Stimulated activated CD8-positive, alpha-beta memory T cell treated with anti-CD3 and anti-CD28 coated beads, Interleukin-7, amount 100 ng/mL, for 1 hour (primary cell): ENCODE measurements at places on chromosomes 12 and 14.

DNA sequence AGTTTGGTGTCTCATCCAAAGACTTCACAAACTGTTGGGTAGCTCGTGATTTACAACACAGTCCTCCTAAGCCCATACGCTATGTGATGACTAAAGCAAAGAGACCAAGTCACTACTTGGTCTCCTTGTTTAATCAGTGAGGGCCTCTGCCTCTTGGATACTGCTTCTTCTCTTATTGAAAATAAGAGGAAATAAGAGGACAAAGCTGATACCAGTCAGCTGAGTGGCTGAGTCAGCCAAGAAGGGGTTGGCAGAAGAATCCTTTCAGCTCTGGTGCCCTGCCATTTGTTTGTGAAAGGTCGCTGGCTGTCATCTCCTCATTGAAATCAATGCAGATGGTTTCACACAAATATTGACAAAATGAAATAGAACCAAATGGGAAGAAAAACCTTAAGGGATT lies 67.5 kb upstream of the SLC35F4 start:
- no peak for DNase-seq

DNA sequence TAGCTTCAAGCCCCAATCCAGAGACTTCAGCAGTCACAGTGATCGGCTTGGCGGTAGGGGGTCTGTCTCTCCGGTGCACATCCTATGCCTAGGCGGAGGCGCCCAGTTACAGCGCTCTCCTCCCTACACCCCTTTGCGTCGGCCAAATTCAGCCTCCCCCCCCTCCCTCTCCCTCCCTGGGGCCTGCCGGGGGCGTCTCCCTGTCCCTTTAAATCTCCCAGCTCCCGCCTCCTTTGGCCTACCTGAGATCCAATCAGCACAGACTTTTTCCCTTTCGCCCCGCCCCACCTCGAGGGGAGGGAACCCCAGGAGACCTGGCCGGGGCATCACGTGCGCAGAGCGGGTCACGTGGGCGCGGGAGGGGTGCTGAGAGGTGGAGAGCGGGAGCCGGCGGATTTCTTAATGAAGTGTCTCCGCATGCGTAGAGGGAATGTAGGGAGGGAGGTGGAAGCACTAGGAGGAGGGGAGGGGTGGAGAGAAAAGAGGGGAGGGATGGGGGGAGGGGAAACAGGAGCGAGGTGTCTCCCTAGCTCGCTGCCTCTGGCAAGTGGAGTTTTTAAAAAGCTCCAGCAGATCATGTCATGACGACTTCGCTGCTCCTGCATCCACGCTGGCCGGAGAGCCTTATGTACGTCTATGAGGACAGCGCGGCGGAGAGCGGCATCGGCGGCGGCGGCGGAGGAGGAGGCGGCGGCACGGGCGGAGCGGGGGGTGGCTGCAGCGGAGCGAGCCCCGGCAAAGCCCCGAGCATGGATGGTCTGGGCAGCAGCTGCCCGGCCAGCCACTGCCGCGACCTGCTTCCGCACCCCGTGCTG lies at the start of gene HOXC13:
Gene HOXC13, plus strand, starts transcription at position 506 of the 815 bp plus-strand sequence. Its CDS starts 76 bp downstream, at position 582.
- no peak for DNase-seq

DNA sequence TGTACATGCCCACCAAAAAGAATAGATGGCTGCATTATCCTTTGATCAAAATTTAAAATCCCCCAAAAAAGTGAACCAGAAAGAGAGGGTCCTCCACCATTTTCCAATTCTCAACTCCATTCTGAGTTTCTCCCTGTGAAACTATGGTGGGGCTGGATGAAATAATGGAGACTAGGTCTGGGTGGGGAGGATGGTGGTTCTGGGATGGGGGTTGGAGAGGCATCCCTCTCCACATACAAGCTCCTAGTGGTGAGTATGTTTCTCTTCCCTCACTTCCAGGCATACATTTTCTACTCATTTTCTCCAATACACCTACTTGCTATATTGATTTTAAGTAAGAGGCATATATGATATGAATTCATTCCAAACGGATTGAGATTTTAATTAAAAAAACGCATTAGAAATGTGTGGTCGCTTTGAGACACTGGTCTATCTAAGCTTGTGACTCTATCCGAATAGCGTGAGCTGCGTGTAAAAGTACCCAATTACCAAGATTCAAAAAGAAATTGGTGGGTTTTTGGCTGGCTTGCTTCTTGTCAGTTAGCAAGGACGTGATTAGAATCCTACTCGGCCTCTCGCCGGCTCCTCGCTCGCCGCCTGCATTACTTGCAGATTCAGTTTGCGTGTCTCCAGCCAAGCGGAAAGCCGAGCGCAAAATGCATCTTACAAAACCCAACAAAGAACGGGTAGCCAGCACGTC lies 3.4 kb downstream of the ASCL1 start:
- DNase-seq: no peak

- no peak for DNase-seq
These were observed 3.2 kb upstream of the SOCS2 start for GRCh38 chr12:93569301-93569655.

- no peak for DNase-seq
These were observed 24.8 kb upstream of the MDM1 start for GRCh38 chr12:68356986-68357385.

DNA sequence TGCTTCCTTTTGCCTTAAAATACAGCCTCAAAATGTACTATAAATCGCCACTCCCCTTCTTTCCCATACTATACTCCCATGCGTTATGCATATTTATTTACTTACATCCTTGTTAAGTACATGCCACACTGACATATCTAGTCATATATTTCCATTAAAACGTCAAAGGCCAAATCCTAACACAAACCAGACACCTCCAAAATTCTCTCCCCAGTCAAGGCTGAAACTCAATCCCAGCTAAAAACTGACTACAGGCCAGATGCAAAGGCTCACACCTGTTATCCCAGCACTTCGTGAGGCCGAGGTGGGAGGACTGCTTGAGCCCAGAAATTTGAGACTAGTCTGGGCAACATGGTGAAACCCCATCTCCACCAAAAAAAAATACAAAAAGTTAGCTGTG lies 5.7 kb upstream of the CAND1 start:
- DNase-seq: no peak

GRCh38 chr12:115763982-115764621 lies 513.4 kb downstream of the MED13L start:
- no peak for DNase-seq

- DNase-seq: no peak
These were observed 48.0 kb upstream of the C14orf180 start for GRCh38 chr14:104531421-104532190.

DNA sequence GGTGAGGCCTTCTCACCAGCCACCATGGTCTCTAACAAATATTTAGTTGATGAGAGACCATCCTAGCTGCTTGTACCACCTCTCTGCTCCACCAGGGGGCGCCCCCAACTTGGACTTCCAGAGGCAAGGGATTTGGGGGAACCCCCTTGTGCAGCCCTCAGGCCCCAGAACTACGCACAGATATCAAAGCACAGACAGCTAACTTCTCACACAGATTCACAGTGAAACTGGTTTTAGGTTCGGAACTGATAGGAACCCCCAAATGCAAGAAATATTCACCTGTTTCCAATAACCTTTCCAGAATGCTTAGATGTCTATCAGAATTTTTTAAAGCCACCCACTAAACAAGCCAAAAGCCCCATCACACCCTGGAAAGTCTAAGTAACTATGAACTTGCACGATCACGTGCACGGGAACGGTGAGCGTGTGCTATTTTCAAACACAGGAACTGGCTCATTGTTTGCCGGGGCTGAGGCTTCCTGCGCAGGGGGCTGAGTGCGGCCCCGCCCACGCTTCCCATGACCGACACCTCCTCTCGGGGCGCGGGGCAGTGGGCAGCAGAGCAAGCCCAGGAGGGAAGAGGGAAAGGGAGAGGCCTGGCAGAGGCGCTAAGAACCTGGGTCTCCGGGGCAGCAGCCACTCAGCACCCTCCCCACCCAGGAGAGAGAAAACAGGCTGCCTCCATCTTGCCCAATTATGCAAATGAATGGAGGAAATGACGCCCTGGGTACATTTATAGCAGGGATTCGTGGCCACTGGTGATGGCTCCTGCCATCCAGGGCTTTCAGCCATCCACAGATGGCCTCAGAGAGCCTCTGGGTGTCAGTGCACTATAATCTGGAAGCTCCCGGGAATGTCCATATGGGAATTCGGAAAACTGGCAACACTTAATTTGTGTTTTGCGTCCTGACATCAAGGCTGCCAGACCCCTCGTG lies 79.4 kb upstream of the GPR68 start:
- DNase-seq: peak; percentile 94

DNA sequence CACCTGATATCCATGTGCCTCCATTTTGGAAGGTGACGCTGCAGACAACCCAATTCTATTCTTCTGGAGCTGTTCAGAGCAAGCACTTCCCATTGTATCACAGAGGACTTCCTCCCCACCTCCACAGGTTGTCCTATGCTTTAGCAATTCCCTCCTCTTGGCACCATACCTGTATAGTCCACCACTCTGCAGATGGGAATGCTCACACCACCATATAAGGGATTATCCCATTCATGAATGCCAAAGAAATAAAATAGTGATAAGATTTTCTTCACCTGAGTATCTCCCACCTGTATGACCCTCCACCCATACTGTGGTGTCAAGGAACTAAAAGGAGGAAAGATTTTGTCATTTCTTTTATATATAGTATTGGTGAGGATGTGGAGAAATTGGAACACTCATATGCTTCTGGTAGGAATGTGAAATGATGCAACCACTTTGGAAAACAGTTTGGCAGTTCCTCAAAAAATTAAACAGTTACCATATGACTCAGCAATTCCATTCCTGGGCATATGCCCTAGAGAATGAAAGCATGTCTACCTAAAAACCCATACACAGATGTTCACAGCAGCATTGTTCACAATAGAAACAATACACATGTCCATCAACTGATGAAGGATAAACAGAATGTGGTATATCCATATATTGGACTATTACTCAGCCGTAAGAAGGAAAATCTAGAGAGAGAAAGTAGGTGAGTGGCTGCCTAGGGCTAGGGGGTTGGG lies 75.2 kb downstream of the FIGNL2 start:
- DNase-seq: no peak

GRCh38 chr14:73102806-73103497 lies 33.4 kb upstream of the PSEN1 start:
- no peak for DNase-seq

GRCh38 chr14:38385836-38386235 lies 129.9 kb upstream of the CLEC14A start:
- no peak for DNase-seq

GRCh38 chr12:47377414-47378221 lies 297.9 kb upstream of the AMIGO2 start:
- no peak for DNase-seq

GRCh38 chr14:100350276-100350926 lies 27.3 kb downstream of the SLC25A47 start:
- no peak for DNase-seq

- DNase-seq: no peak
These were observed 8.7 kb upstream of the AQP2 start for GRCh38 chr12:49941556-49942511.

- DNase-seq: no peak
These were observed 100.5 kb downstream of the TSPAN8 start for GRCh38 chr12:71057330-71057729.

- DNase-seq: no peak
These were observed 33.9 kb downstream of the NUMB start for GRCh38 chr14:73424453-73424852.

- no peak for DNase-seq
These were observed 417.3 kb downstream of the SNAPC1 start for GRCh38 chr14:62179367-62180018.

DNA sequence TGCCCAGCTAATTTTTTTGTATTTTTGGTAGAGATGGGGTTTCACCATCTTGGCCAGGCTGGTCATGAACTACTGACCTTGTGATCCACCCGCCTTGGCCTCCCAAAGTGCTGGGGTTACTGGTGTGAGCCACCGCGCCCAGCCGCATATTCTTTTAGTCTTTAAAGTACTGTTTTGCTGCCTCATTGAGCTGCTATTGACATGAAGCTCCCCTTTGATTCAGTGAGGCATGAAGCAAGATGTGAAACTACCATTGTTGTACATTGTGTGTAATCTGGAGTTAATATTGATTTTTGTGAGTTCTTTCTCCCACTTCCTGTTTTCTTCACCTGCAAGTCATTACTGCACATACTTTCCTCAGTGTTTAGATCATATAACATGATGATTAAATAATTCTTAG lies 80.8 kb downstream of the MNAT1 start:
- no peak for DNase-seq

- DNase-seq: no peak
These were observed 380.6 kb downstream of the CCDC91 start for GRCh38 chr12:28570811-28571210.

GRCh38 chr14:61471297-61472005 lies 150.1 kb downstream of the PRKCH start:
- no peak for DNase-seq

DNA sequence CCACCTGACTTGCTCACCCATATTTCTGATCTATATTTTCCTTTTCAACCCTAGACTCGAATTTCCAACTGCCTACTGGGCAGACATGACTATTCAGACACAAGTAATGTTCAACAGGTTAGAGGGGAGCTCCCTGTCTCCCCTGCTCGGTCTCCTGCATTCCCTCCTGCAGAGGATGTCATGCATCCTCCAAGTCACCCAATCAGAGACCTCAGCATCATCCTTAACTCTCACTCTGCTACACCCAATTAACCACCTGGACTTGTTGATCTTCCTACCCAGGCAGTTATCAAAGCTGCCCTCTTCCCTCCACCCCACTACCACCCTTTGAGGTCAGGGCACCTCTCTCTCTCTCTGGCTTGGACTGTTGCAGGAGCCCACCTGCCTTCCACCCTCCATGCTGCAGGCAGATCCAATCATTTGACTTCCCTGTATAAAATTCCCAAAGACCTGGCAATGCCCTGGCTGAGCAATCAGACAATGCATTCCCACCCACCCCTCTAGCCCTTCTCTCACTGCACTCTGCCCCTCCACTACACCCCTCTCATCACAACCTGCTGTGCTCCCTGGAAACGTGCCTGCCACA lies 10.9 kb downstream of the FAIM2 start:
- DNase-seq: no peak

DNA sequence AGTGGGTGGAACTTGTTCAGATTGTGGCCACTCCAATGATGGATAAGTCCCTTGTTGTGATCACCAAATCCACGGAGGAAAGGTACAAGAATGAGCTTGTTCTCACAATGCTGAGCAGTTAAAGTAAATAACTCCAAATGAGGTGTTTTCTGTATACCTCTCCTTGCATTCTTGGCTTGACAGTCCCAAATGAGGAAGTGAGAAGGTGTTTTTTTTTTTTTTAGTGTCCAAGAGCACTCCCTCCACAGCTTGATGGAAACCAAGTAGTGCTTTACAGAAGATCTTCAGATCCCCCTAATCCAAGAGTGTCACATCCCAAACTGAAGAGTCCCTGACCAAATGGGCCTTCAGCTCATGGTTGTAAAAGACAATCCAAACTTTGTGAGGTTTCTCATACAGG lies 153.6 kb downstream of the ATP23 start:
- no peak for DNase-seq

DNA sequence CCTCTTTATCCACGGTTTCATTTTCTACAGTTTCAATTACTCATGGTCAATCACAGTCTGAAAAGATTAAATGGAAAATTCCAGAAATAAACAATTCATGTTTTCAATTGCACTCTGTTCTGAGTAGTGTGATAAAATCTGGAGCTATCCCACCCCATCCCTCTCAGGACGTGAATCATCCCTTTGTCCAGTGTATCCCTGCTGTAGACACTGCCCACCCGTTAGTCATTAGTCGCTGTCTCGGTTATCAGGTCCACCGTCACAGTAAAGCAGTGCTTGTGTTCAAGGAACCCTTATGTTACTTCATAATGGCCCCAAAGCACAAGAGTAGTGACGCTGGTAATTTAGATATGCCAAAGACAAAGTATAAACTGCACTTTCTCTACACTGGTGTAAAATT lies 141.0 kb upstream of the LMNTD1 start:
- no peak for DNase-seq
